GM12878 (cell line): ENCODE measurements at places on chromosomes 16 and 17.

DNA sequence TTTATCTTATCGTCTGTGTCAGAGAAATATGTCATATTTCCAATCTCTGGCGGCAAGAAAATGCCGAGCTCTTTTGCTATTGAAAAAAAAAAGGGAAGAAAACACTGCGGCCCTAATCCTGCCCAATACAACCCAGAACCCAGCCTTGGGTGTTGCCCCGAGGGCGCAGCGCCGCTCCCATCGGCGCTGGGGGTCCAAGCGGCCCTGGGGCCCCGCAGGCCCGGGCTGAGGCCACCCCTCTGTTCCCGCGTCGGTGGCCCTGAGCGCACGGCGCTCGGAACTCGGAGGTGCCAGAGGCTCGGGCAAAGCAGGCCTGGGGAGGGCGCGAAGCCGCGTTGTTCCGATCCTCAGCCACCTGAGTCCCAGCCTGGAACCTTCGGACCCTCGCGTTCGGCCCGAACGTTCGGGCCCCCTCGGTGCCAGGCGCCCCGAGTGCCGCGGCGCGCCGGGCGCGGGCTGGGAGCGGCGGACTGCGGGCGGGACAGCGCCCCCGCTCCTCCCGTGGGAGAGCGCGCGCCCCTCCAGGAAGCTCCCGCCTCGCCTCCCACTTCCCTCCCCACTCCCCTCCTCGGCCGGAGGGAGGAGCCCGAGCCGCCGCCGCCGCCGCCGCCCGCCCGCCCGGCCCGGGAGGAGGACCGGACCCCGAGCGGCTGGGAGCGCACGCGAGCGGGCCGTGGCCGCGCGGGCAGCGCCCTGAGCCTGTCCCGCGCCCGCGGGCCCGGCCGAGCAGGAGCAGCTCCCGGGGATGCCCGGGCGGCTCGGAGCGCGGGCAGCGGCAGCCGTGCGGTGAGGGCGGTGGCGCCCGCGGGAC, at the start of gene CPNE2:
Gene CPNE2 (plus strand): TSS at position 609 of the 811 bp plus-strand sequence. CDS start 18,160 bp downstream, outside the sequence.
- no peak for DNase-seq

DNA sequence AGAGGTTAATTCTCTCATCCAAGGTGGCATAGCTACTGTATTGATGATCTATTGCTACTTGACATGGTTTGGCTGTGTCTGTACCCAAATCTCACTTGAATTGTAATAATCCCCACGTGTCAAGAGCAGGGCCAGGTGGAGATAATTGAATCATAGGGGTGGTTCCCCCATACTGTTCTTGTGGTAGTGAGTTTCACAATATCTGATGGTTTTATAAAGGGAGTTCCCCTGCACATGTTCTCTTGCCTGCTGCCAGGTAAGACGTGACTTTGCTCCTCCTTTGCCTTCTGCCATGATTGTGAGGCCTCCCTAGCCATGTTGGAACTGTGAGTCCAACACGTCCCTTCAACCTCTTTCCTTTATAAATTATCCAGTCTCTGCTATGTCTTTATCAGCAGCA, 22.9 kb upstream of the CPPED1 start:
- no peak for DNase-seq

GRCh38 chr16:80739523-80739922, 64.9 kb downstream of the CDYL2 start:
- DNase-seq, result no peak

DNA sequence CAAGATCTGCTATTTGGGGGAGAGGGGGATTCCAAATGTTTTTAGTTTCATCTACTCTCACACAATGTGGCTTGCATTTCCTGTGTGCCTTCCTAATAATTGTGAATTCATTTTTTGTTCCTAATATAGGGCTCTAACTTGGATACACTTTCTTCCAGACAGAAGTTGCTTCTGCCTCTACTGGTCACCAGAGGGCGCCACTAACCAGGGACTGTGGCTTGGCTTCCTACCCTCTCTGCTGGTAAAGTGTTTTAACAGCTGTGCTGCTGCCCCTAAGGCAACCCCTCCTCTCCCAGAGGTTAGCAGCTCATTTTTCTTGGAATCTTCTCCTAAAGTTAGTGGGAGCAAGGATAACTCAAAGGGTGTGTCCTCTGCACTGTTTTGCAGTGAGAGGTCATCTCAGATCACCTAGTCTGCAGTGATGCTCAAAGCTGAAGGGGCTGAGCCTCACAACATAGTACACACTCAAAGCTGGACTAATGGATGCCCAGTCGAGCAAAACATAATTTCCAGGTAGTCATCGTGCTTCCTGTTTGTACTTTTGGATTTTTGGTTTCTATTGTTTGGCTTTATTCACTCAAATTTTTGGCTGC, 5.0 kb upstream of the PRSS54 start:
- DNase-seq, result no peak

DNA sequence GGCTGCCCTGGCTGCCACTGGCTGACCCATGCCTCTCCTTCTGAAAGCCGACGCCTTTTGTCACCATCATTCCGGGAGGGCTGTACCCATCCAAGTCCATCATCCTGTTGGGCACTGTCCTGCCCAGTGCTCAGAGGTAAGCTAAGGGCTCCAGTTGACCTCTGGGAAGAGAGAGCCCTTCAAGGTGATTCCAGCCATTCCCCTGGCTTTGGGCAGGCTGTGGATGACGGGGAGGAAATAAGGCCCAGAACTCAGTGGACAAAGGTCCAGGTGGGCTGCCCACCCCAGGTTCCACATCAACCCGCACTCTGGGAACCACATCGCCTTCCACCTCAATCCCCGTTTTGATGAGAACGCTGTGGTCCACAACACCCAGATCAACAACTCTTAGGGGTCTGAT, 45.8 kb downstream of the NOS2 start:
- no peak for DNase-seq

GRCh38 chr16:12447556-12447955, 356.1 kb downstream of the CPPED1 start:
- DNase-seq, result no peak
